ENCODE measurements at places on chromosomes 6 and 20.

- no peak for DNase-seq
These were observed 348.3 kb upstream of the POU3F2 start for GRCh38 chr6:98486057-98486456.

DNA sequence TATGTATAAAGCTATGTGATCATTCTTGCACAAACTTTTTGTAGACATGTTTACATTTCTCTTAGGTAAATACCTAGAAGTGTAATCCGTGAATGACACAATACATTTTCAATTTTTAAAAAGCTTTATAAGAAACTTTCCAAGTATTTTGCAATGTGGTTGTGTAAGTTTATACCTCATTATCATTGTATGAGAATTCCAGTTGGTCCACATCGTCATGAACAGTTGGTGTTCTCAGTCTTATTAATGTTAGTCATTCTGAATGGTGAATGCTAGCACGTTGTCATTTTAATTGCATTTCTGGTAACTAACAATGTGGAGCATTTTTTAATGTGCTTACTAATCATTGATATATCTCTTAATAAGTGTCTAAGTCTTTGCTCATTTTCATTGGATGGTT is 116.5 kb upstream of the F13A1 start:
- DNase-seq, result no peak

- DNase-seq, result no peak
These were observed 68.2 kb upstream of the XRN2 start for GRCh38 chr20:21234806-21235483.

DNA sequence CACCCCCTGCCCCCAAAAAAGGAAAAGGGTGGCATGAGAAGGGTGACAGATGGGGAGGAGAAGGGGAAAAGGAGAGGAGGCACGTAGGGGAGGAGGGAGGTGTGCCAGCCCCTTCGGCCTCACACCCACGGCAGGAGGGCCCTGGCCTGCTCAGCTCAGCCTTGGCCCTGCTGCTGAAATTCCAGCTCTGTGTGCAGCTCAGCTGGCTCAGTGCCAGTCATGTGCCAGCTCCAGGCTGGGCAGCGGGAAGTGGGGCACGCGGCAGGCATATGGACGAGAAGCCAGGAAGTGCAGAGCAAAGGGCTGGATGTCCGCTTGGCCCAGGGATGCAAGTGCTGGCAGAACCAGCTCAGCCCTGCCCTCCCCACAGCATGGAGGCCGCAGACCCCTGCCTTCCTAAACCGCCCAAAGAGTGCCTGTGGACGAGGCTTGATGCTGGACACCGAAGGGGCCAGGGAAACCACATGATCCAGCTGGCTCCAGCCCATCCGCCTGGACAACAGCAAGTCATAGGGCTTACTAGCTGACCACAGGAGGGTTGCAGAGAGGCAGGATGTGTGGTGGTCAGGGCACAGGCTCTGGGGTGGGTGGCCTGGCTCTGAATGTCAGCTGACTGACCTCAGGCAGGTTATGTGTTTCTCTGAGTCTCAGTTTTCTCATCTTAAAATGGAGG is 60.2 kb downstream of the NOL4L start:
- DNase-seq, result no peak

DNA sequence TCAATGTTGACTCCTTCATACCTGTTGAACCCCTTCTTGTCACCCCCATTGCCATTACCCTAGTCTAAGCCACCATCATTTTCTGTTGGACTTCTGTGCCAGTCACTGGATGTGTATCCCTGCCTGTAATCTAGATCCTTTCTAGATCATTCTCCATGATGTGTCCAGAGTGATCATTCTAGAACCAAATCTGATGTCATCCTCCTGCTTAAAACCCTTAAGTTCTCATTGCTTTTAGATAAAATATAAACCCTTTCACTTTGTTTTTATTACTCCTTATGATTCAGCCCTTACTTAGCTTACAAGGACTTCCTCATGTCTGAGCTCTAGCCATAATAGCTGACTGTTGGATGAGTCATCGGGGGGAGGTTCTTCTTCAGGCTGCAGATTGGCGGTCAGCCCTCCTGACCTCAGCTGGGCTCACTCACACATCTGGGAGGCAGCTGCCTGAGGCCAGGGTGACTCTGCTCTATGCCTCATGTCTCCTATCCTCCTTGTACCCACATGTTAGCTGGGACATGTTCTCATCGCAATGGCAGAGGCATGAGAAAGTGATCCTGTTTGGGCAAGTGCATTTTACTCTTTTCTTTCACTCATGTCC is 287.6 kb downstream of the ESR1 start:
- no peak for DNase-seq

- DNase-seq, result no peak
These were observed 260.6 kb downstream of the GMPR start for GRCh38 chr6:16498957-16499356.

- no peak for DNase-seq
These were observed 1.4 kb downstream of the C6orf15 start for GRCh38 chr6:31110825-31111582.

DNA sequence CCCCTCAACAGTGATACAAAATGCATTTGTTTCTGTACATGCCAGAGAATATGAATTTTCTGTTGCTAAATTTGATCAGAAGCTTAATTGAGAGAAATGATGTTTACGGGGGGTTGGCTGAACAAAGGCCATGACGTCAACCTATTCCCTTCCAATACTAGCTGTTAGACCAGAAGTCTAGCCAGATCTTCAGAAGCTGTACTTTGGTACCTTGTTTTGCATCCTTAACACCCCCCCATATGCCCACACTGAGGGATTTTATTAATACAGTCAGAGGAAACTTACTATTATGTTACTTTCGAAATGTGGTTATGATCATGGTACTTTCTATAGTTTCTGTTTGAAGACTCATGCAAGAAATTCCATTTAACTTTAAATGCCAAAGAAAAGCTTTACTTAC is 3.1 kb downstream of the NCOA7 start:
- DNase-seq, result no peak

DNA sequence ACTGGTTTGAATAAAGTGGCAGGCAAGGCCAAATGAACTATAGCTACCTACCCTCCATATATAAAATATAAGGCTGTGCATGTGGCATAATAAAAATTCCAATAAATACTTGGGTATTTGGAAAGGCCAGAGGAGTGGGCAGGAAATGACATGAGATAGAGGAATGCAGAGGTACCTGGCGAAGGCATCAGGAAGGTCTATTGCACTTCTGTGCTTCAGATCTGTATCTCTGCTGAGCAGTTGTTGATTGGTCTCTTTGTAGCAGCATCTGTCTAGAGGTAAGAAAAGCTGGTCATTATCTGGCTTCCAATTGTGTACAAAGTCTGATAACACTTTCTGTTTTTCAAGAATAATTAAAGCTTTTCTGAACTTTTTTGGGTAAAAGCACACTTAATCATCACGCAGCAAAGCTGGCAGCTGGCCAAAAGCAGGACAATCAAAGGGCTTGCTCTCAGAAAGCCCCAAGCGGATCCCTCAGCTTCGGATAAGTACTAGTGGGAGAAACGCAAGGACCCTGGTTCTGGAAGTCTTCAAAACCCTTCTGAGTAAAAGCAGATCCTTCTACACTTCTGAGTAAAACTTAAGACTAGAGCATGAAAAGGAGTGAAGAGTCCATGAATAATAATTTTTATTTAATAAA is 120.1 kb upstream of the TCF21 start:
- no peak for DNase-seq

GRCh38 chr6:42423244-42423643 is 28.5 kb downstream of the TRERF1 start:
- DNase-seq, result no peak

DNA sequence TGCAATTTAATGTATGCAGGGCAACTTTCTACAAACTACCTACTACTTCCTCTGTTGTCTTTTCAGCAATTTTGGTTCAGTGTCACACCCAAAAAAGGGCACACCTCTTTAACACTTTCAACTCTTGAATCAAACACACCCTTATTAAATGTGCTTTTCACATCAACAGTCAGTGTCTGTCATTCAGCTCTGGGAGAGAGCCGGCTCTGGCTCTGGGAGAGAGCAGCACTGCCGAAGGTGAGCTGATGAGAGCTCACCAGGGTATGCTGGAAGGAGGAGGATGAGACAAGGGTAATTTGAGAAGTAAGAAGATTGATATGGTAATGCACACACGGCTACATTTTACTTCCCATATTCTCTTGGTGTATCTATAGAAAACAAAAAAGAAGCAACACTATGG is 134.3 kb downstream of the RTN4IP1 start:
- no peak for DNase-seq

DNA sequence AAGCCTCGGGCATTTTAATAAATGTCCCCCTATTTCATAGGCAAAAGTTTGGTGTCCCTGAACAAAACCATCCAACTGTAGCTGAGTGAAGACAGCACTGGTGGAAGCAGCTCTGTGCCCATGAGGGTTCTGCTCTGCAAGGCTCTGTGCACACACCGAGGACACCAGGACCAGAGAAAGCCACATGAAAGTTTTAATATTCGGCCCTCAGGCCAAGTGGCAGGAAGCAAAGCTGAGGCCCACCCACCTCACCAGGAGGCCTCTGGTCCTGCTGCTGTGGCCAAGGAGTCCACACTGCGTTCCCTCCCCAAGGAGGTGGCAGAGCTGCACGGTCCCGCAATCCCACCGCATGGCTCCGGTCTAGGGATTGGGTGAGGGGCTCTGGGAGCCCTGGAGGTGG is 62.6 kb upstream of the RPS6KA2 start:
- DNase-seq, result no peak

- DNase-seq, result no peak
These were observed 155.9 kb downstream of the NFATC2 start for GRCh38 chr20:51386586-51386985.

- no peak for DNase-seq
These were observed 17.7 kb downstream of the SNPH start for GRCh38 chr20:1283522-1284510.

GRCh38 chr6:166950443-166950821 is 5.9 kb downstream of the RNASET2 start:
- no peak for DNase-seq

DNA sequence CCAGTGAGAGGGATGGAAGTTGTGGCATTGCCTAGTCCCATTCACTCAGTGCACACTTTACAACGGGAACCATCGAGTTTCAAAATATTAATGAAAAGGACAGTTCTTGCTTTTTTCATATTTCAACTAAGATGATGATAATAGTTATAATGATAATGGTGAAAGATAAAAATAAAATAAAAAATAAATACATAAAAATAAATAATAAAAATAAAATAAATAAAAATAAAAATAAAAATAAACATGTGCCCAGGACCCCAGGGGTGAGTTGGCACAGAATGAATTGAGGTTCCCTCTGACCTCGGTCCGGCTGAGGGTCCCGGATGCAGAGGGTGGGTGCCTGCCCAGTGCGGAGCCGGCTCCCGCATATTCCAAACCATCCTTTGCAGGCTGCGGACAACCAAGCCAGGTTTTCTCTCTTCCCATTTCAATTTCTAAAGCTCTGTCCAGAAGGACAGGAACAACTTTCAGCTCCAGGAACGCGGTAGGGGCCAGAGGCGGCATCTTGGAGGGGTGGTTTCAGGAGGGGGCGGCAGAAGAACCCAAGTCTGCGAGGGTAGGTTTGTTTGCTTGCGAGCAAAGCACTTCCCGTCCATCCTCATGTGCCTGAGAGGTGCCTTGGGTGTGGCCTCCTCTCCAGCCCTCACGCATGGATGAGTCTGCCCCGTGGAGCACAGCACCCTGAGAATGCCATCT is 236.8 kb downstream of the DLL1 start:
- no peak for DNase-seq

DNA sequence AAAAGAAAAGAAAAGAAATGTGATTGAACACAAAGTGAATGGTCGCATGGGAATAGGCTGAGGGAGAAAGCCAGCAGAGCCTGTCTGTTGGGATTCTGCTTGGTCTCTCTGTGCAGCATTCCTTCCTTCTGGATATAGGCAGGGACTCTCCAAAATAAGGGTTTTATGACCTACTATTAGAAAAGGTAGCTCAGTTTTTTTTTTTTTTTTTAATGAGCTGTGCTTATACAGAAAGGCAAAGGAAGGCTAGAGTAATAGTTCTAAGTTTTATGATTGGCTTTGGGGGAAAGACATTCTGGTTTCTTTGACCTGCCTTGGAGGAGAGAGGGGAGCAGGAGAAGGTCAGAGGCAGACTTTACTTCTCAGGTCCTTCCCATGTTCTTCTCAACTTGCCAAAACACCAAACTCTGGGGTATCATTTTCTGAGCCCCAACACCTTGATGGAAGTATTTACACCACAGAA is 18.8 kb upstream of the IER3 start:
- DNase-seq, result no peak

DNA sequence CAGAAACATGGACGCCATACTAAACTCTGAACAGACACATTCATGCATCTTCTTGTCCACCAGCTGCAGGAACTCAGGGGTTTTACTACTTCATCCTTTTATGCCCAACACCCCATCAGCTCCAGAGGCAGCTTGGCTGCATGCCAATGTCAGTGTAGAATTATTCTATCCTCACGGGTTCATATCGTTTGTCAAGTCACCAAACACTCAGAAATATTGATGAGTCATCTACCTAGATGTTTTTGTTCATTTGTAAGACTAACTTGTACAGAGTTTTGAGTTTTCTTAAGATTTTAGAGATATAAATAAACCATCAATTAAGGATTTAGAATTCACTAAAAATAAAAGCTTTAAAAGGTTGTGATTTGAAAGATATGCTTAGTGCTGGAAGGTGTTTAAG is 590.7 kb upstream of the FLRT3 start:
- no peak for DNase-seq

DNA sequence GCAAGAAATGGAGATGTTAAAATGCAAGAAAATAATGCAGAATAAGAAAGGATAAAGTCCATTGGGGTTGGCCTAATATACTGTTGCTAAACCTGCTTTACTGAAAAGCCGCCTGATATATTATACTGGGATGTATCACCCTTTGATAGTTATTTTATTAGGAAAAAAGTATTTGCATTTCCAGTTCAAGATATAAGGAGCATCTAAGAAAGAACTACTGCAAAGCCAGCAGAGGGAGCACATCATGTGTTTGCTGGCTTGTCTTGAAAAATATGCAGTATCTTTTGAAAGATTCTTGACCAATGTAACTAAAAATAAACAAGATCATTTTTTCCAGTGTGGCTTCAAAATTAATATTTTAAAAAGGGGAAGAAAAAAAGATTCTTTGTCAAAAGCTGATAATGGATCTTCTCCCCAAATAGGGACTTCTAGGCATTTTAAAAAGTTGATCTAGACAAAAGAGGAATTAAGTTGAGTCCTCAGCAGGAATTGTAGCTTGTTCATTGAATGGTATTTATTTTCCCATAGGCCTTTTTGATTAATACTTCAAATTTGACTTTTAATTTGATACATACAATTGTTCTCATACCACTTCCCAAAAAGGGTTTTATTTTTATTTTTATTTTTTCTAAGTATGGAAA is 214.9 kb downstream of the ZFAND3 start:
- no peak for DNase-seq

DNA sequence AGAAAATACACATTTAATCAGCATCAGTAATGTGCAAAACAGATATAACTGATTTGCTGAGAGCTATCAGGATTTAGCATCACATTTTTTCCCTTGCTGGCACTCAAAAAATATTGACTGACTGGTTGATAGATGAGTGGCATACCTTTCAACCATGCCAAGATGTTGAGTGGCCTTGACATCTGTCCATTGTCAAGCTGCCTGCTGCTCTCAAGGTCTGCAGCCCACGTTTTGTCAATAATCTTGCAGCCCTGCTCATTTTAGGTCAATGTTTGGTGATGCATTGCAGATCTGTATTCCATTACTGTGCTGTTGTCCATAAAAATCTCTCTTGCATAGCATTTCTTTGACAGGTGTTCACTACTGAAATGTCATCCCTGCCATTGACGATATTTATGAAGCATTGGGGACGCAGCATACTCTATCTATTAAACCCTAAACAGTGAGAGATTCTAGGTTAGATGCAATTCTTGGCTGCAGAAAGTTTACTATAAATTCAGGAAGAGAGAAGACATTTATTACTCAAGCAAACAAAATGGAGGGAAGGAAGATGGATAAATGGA is 111.6 kb downstream of the BFSP1 start:
- DNase-seq, result no peak

GRCh38 chr6:36063318-36064060 is 35.9 kb downstream of the MAPK14 start:
- no peak for DNase-seq

All from stimulated activated CD4-positive, alpha-beta T cell treated with anti-CD3 and anti-CD28 coated beads, Interleukin-2, amount 100 ng/mL, for 48 hours (primary cell).